Activated gamma-delta T cell treated with anti-CD3 and anti-CD28 coated beads, Interleukin-2, amount 50 U/mL, for 16 hours (primary cell): ENCODE measurements at places on chromosomes 3 and 15.

DNA sequence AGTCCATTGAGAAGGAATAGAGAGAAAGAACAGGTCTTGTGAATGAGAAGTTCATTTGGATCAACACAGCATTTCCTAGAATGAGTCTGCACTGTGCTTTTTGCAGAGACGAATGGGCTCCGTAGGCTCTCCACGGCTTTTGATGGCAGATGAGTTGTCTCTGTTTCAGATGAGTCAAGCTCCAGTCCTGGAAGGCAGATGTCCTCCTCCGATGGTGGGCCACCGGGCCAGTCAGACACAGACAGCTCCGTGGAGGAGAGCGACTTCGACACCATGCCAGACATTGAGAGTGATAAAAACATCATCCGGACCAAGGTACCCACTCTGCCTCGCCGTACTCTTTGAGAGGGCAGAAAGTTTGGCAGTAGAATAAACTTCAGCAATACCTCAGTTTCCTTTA is 70.5 kb downstream of the SIDT1 start:
- no peak for DNase-seq

- DNase-seq = no peak
Observed at GRCh38 chr3:114299941-114300624, 6.3 kb downstream of the TIGIT start.

DNA sequence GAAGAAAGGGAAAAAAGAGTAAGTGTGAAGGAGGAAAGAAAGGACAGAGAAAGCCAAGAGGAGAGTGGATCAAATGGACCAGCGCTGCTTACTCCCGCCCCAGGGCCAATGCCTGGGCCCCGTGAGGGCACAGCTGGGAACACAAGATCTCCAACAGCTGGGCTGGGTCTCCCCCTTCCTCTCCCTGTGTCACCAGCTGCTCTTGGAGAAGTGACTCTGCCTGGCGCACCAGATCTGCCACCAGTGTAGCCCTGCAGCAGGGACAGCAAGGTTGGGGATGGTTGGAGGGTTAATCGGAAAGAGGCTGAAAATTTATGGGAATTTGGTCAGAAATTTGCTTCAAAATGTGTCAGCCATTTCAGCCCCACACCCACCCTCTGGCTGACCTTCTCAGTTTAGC is 8.4 kb downstream of the CDAN1 start:
- no peak for DNase-seq

GRCh38 chr15:26690778-26691177 is 82.1 kb downstream of the GABRB3 start:
- DNase-seq = no peak

- DNase-seq = no peak
Observed at GRCh38 chr3:153625506-153625905, 463.5 kb downstream of the RAP2B start.

DNA sequence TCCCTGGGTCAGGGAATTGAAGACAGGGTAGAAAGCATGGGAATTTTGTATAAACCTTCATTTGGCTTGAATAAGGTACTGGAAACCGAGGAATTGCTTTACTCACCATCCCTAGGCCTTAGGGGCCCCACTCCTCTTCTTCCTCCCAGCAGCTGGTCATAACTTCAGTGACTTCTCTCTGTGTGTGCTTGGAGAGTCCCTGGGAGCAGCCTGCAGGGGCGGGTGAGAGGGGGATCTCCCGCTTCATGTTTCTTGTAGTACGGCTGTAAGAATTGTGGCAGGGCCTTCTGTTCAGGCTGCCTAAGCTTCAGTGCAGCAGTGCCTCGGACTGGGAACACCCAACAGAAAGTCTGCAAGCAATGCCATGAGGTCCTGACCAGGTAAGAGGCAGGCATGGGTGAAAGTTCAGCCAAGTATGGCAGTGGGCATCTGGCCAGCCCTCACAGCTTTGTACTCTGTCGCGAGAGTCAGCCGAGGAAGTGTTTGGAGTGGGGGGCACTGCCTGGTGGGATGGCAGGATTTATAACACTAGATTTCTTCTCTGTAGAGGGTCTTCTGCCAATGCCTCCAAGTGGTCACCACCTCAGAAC is 1.7 kb upstream of the DNAJC17 start:
- no peak for DNase-seq

DNA sequence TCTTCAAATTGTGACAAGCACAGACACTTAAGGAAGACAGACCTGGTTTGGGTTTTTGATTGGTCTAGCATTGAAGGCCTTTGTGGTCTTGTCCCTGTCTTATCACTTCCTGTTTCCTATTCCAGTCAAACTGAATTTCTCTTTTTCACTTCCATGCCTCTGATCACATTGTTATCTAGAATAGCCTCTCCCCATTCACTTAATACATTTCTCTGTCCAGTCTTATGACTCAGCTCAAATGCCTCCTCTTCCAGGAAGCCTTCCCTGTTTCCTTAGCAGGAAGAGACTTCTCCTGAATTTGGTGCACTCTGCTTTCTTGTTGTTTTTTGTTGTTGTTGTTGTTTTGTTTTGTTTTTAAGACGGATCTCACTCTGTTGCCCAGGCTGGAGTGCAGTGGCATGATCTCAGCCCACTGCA is 45.5 kb downstream of the LIMD1 start:
- DNase-seq = no peak

- no peak for DNase-seq
Observed at GRCh38 chr15:75172284-75172820, 29.3 kb upstream of the C15orf39 start.

- DNase-seq = no peak
Observed at GRCh38 chr3:184381261-184382224, 1.7 kb downstream of the CHRD start.

GRCh38 chr3:152345233-152345632 is 76.5 kb downstream of the MBNL1 start:
- DNase-seq = no peak

DNA sequence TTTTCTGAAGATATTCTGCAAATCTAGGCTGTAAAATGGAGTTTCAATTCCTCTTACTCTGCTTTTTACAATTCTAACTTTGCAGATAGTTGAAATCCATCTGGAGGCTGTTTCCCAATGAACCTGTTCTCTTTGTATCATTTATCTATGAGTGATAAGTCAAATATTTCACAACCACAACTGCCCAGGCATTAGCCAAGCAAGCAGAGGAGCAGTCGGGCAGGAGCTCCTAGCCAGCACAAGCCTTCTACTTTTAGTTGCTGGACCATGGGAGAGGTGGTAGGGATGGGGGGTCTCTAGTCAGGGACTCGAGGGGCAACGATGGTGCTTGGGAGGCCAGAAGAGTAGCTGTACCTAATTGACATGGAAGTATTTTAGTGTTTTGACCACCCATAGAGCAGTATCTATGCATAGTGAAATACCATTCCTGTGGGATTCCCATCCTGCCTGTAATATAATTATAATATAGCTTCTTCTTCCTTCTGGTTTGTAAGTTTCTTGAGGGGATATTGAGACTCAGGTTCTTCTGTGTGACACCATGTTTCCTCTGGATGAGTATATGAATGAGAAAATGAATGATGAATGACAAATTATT is 353.5 kb upstream of the IL12A start:
- no peak for DNase-seq

GRCh38 chr3:125126323-125126722 is 70.5 kb upstream of the HEG1 start:
- no peak for DNase-seq

- DNase-seq = no peak
Observed at GRCh38 chr3:12273045-12273695, 15.7 kb upstream of the PPARG start.

DNA sequence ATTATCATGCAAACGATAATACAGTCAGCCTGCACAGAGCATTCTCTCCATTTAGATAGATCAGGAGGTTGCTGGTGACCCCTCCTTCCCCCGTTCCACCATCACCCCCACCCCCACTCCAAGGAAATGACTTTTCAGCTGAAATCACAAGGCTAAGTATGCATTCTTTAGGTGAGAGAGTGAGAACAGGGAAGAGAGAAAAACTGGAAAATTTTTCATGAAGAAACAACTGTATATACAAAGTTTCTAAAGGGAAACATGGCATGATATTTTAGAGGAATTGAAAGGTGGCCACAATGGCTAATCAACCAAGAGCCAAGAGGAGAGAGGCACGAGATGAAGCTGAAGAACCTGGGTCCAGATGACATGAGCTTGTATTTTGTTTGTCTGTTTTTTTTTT is 22.2 kb downstream of the BCL2A1 start:
- DNase-seq = no peak

DNA sequence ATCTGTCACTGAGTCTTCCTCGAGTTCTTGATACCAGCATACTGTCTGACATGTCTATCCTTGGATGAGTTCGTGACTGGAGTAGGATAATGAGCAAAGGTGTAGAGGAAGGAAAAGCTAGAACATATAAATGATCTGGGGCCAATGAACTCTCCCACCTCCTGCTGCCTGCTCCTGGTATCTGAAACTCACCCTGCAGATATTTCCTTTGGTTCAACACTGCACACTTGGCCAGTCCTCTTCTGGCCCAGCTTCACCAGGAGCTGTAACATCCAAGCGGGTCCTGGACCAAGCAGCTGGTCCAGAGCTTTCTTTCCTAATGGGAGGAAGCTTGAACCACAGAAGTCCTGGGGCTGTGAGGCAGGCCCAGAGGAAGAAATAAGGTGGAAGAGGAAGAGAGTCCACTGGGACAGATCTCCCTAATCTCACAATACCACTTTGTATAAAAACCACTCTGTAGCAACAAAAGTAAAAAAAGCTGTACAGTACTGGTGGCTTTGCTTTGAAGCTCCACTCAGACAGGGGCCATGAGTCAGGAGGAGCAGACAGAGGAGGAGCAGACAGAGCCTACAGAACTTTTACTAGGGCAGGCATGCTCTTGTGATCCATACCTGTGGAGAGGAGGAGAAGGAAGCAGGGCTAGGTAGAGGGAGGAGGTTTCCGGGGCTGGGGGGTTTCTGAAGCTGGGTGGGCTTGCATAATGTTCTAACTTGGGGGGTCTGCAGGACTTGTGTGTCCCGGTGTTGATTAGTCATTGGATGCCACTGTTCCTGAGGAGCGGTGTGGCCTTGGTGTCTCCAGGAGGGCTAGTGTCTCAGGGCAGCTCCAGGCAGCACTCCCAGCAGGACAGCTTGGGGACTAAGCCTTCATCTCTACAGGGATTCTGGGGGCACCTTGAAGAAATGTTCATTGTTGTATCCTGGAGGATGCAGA is 166.9 kb downstream of the ABHD5 start:
- no peak for DNase-seq

DNA sequence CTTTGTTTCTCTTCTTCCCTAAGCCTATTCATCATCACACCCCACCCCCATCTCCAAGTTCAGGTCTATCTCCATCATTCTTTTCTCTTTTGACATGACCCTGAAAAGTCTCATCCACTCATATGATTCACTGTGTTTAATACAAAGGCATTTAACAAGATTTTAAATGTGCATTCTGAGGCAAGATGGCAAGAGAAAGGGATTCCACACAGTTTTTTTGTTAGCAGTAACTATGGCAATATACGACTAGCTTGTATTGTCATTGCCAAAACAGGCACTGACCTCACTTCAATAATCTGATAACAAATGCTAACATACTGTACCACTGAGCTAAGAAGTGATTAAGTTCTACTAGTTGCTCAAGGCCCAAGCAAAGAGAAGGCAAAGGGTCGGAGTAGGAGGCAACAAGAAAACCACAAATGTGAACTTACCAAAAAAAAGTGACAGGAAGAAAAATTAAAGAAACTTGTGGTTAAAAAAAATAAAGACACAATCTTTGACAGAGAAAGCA is 53.2 kb downstream of the FBN1 start:
- DNase-seq = no peak

DNA sequence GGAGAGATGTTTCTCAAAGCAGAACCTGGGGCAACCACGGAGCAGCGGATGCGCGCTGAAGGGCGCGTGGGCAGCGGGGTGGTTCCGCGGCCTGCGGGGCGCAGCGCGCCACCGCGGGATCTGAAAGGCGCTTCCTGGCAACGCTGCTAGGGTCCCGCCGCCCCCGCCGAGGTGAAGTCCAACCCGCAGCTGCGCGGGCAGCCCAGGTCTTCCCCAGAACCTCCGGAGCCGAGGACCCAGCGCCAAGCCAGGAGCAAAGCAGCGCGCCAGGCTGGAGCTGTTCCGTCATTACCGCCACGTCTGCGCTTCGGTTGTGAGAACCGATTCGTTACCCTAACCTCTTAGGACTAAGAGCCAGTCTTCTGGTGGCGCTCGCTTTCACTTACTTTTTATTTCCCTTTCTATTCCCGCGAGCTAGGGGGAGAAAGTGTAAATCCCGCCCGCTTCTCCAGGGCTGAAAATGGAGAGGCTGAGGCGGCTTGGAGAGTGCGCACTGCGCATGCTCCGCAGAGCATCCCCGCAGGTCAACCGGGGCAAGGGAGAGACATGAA is 3.2 kb upstream of the GABRG3 start:
- no peak for DNase-seq
